ENCODE measurements at places on chromosomes 12 and 14.

DNA sequence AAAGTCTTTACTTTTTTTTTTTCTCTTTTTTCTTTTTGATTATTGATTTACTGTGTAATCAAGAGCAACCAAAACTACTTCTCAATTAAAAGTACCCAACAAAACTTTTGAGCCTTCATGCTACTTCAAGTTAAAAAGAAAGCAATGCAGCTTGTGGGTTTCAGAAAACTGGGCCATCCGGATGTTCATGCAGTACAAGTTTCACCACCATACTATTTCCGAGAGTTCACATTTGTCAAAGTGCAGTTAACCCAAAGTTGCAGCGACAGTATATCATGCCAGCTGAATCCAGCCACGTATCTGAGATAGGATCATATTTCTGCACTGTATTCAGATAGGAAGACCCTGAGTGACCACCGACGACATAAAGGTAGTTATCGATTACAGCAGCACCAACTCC lies 33.0 kb downstream of the KLHL28 start:
- no peaks in the 10 kb centered on the region for H3K36me3 ChIP-seq
- H3K4me1 ChIP-seq: peaks cover 3% of the 10 kb centered on the region
- H3K27me3 ChIP-seq: no peaks in the 10 kb centered on the region
- H3K4me3 ChIP-seq: no peak overlapping the region
- no peak for DNase-seq
- H3K27ac ChIP-seq: no peak overlapping the region

GRCh38 chr12:88698471-88698870 lies 118.2 kb upstream of the KITLG start:
- H3K4me1 ChIP-seq: peaks cover 4% of the 10 kb centered on the region
- no peak for DNase-seq
- no peak overlapping the region for H3K4me3 ChIP-seq
- H3K27ac ChIP-seq: no peak overlapping the region
- H3K36me3 ChIP-seq: peaks cover 7% of the 10 kb centered on the region
- H3K27me3 ChIP-seq: no peaks in the 10 kb centered on the region

DNA sequence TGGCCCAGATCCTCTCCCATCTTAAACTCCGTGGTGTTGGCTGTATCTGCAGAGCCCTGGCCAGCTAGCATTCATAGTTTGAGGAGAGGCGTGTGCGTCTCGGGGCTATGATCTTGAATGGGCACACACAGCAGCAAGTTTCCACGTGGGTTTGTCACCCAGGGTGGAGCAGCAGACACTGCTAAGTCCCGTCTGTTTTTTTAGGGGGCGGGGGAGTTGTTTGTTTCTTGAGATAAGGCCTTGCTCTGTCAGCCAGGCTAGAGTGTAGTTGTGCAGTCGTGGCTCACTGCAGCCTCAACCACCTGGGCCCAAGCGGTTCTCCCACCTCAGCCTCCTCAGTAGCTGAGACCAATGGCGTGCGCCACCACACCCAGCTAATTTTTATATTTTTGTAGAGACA lies 20.1 kb upstream of the TEX22 start:
- no peak overlapping the region for H3K4me3 ChIP-seq
- H3K27ac ChIP-seq: no peak overlapping the region
- H3K27me3 ChIP-seq: no peaks in the 10 kb centered on the region
- peaks cover 14% of the 10 kb centered on the region for H3K36me3 ChIP-seq

DNA sequence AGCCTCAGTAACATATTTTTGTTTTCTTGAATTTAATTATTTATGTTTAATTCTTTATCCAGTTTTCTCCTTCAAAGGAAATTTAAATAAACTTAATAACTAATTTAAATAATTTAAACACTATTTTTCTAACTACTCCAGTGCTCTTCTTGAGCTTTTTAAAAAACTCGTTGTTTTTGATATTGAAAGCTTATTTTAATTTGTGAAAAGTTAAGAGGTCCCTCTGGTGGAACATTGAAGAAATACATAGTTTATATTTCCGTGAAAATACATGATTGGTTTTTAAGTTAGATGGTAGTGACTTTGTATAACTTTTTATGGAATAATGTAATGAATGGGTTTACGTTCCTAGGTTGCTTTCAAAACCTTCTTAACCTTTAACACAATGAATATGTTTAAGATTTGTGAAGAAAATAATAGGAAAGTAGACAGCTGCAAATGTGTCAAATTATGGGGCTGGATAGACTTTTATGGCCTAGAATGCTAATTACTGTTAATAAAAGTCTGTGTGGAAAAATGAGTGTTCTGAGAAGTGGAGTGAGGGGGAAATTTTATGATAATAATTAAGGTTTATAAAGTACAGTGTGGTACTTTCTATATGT lies 45.9 kb upstream of the MSRB3 start:
- no peak overlapping the region for H3K27ac ChIP-seq
- no peak for DNase-seq
- H3K36me3 ChIP-seq: peaks cover 24% of the 10 kb centered on the region
- no peaks in the 10 kb centered on the region for H3K27me3 ChIP-seq

DNA sequence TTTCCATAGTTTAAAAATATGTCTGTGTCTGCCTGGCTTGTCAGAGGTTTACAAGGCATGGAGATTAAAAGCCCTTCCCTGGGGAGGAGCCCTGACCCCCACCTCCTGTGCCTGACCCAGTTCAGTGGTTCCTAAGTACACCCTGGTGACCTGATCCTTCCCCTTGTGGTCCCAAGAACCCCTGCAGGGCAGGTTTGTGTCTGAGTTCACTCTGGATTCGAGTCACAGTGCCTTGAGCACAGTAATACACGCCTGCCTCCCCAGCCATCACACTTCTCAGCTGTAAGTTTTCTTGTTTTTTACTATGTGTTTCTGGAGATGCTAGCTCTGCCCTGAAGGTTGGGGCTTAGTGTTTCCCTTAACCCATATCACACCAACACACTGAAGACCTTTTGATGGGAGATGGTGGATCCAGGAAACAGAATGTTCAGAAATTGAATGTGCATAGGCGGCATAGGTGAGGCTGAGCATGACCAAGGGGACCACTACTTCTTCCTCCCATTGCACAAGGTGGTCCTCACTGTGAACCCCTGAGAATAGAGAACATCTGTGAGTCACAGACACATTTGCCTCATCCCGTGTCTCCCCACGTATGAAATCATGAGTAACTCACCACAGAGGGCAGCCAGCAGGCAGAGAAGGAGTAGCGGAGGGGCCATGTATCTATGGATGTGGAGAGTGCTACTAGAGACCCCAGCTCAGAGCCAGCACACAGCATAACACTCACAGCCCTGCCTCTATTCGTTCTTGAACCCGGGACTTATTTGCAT lies 962.9 kb downstream of the TMEM121 start:
- no peak overlapping the region for H3K4me3 ChIP-seq
- peaks cover 3% of the 10 kb centered on the region for H3K36me3 ChIP-seq
- H3K27ac ChIP-seq: no peak overlapping the region

- H3K27ac ChIP-seq: peak overlapping the region; percentile 60
- peaks cover 29% of the 10 kb centered on the region for H3K4me1 ChIP-seq
- no peak for DNase-seq
- no peaks in the 10 kb centered on the region for H3K27me3 ChIP-seq
These were observed 72.8 kb downstream of the PAPOLA start for GRCh38 chr14:96574633-96575632.

- DNase-seq: no peak
- no peak overlapping the region for H3K4me3 ChIP-seq
- no peaks in the 10 kb centered on the region for H3K4me1 ChIP-seq
- H3K36me3 ChIP-seq: no peaks in the 10 kb centered on the region
- peaks cover 15% of the 10 kb centered on the region for H3K27me3 ChIP-seq
- H3K27ac ChIP-seq: no peak overlapping the region
These were observed 359.3 kb downstream of the ADGRD1 start for GRCh38 chr12:131312793-131313545.

DNA sequence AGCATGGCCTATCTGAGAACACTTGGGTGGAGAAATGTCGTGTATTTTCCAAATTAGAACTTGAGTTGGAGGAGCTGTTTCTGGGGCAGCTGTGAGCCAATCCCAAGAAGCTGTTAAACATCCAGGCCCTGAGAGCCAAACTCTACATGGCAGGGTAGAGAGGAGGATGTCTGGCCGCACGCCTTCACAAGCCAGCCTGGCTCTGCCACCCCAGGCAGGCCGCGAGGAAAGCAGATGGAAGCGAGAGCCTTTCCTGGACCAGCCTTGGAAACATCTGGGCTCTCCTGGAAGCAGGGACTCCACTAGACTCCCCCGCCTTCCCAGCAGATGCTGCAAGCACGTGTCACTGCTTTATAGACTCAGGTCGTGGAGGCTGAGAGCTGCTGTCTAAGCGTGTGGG lies 312.8 kb upstream of the FKBP4 start:
- DNase-seq: no peak
- H3K27me3 ChIP-seq: no peaks in the 10 kb centered on the region
- H3K36me3 ChIP-seq: peaks cover 4% of the 10 kb centered on the region
- H3K27ac ChIP-seq: no peak overlapping the region
- no peaks in the 10 kb centered on the region for H3K4me1 ChIP-seq

GRCh38 chr14:23153851-23154796 lies 29.3 kb downstream of the SLC7A8 start:
- peak; percentile 48 for DNase-seq
- peak overlapping the region; percentile 4 for H3K4me3 ChIP-seq
- H3K27me3 ChIP-seq: no peaks in the 10 kb centered on the region
- peak overlapping the region; percentile 88 for H3K27ac ChIP-seq
- H3K4me1 ChIP-seq: peaks cover 38% of the 10 kb centered on the region

- no peaks in the 10 kb centered on the region for H3K27me3 ChIP-seq
- H3K4me3 ChIP-seq: no peak overlapping the region
- H3K36me3 ChIP-seq: no peaks in the 10 kb centered on the region
- peak overlapping the region; percentile 63 for H3K27ac ChIP-seq
- H3K4me1 ChIP-seq: peaks cover 38% of the 10 kb centered on the region
- DNase-seq: no peak
These were observed 54.3 kb upstream of the PYGL start for GRCh38 chr14:50998612-50999011.

DNA sequence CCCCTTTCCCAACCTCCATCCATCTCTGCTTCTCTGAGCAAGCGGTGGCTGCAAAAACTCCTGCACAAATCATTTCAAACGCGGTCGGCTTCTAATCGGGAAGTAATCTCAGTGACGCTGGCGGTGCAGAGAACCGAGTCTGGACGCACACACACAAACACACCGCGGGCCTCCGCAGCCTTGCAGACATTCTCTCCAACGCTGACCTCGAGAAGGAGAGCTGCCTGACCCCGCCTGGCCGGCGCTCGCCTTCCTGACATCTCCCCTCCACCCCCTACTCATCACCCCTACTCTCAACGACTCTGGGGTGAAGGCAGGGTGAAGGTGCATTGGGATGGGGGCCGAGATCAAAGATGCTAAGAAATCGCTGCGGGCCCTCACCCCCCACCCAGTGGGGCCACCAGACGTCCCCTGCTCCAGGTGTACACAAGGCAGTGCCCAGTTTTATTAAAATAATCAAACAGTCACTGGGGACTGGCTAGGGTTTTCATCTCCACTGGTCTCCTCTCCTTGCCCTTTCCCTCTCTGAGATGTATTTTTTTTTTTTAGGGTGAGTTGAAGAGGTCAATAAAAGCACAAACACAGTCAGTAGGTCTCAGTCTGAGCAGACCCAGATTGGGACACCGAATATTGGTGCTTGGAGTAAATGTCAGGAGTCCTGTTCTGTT lies 506 bp upstream of the TBX5 start:
- peaks cover 26% of the 10 kb centered on the region for H3K4me1 ChIP-seq
- DNase-seq: no peak
- H3K4me3 ChIP-seq: peak overlapping the region; percentile 77
- H3K36me3 ChIP-seq: no peaks in the 10 kb centered on the region

DNA sequence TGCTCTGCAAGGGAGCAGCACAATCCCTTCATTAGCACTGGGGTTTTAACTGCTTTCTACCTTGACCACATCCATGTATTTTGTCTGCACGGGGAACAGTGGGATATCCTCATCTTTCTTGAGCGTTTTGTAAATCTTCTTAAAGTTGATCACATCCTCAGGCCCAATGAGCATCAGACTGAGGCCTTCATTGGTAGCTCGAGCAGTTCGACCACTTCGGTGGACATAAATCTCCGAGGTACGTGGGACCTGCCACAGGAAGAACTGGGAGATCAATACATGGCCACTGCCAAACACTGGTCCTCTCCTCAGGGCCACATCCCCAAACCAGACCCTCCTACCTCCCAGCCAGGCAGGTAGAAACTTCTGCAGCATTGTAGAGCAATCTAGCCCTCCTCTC lies 26.1 kb downstream of the DDX24 start:
- DNase-seq: no peak
- H3K27ac ChIP-seq: no peak overlapping the region
- peaks cover 2% of the 10 kb centered on the region for H3K4me1 ChIP-seq
- no peaks in the 10 kb centered on the region for H3K27me3 ChIP-seq
- peaks cover 71% of the 10 kb centered on the region for H3K36me3 ChIP-seq
- H3K4me3 ChIP-seq: no peak overlapping the region

GRCh38 chr14:54935958-54936357 lies 33.3 kb upstream of the GCH1 start:
- no peaks in the 10 kb centered on the region for H3K27me3 ChIP-seq
- H3K4me3 ChIP-seq: no peak overlapping the region
- no peaks in the 10 kb centered on the region for H3K4me1 ChIP-seq
- no peak overlapping the region for H3K27ac ChIP-seq
- H3K36me3 ChIP-seq: peaks cover 2% of the 10 kb centered on the region
- DNase-seq: no peak

- peaks cover 2% of the 10 kb centered on the region for H3K27me3 ChIP-seq
- no peak for DNase-seq
- no peaks in the 10 kb centered on the region for H3K4me1 ChIP-seq
- no peaks in the 10 kb centered on the region for H3K36me3 ChIP-seq
These were observed 352.3 kb upstream of the TMPO start for GRCh38 chr12:98162906-98163678.

- no peak overlapping the region for H3K27ac ChIP-seq
- H3K4me3 ChIP-seq: no peak overlapping the region
- no peaks in the 10 kb centered on the region for H3K27me3 ChIP-seq
- no peaks in the 10 kb centered on the region for H3K4me1 ChIP-seq
- peaks cover 3% of the 10 kb centered on the region for H3K36me3 ChIP-seq
- no peak for DNase-seq
These were observed 573.8 kb downstream of the SOX5 start for GRCh38 chr12:23375621-23376020.

GRCh38 chr12:14454098-14454907 lies 88.8 kb downstream of the ATF7IP start:
- H3K36me3 ChIP-seq: peaks cover 60% of the 10 kb centered on the region
- no peaks in the 10 kb centered on the region for H3K27me3 ChIP-seq
- no peak for DNase-seq
- no peak overlapping the region for H3K4me3 ChIP-seq
- peaks cover 4% of the 10 kb centered on the region for H3K4me1 ChIP-seq

- H3K4me3 ChIP-seq: no peak overlapping the region
- peak overlapping the region; percentile 48 for H3K27ac ChIP-seq
- peaks cover 20% of the 10 kb centered on the region for H3K36me3 ChIP-seq
- DNase-seq: peak; percentile 83
- H3K27me3 ChIP-seq: no peaks in the 10 kb centered on the region
These were observed 12.4 kb downstream of the MSI1 start for GRCh38 chr12:120356567-120357030.

DNA sequence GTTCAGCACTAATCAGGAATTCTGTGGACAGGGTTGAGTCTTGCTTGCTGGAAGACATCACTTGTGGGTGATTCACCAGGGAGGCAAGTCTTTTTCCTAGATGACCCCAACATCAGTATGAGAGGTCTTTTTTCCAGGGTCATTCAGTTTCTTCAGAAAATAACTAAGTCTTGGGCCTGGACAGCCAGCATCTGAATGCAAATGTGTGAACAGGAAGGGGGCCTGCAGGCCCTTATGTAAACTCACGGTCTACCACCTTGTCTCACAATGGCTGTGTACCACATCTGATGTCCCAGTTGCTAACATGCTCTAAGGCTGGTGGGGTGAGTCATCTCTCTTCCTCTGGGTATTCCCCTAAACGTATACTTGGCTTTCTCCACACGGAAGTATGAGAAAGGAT lies 79.2 kb downstream of the HECTD4 start:
- H3K27me3 ChIP-seq: no peaks in the 10 kb centered on the region
- no peak overlapping the region for H3K4me3 ChIP-seq
- peaks cover 6% of the 10 kb centered on the region for H3K4me1 ChIP-seq
- H3K27ac ChIP-seq: peak overlapping the region; percentile 37
- H3K36me3 ChIP-seq: peaks cover 20% of the 10 kb centered on the region
- DNase-seq: no peak
